DMS79 (cell line): ENCODE measurements at places on chromosomes 6 and 20.

DNA sequence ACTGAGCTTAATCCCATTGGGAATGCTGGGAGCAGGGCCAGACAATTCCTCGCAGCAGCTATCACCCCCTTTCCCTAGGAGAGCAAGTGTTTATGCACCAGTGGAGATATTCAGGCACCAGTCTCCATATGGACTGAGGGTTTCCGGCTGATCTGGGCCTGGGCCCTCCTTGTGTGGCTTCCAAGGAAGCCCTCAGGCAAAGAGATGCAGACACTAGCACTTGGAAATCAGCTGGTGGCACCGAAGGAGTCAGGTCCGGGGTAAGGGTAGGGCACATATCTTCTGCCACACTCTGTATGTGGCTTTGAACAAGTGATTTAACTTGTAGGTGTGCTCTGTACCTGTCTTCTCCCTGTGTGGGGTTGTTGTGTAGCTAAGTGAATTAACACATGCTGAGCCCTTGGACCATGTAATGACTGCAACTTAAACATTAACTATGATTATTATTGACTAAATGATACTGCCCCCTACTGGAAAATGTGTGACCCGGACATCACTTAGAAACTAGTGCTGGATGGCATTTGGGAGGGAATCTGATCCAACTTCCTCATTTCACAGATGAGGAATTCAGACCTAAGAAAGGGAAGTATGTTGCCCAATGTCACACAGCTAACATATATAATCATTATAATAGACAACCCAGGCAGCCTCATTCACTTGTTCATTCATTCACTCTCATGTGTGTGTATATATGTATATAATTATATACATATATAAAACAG, 19.3 kb upstream of the WFDC2 start:
- DNase-seq = no peak

DNA sequence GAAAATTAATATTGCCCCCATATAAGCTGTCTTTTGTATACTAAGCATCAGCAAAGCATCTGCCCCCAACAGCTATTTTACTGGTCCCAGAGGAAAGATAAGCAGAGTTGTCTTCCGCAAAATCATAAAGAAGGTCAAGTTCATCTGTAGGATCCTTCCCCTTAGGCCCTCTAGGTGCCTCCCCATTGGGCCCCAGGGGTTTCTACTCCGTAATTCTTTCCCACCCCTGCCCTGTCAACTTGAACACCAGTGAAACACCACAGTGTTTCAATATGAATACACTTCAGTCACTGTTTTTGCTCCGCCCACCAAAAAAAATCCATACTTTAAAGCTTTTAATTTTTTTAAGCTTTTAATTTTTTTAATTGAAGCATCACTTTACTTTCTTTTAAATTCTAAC, 159.2 kb downstream of the ATXN1 start:
- no peak for DNase-seq

DNA sequence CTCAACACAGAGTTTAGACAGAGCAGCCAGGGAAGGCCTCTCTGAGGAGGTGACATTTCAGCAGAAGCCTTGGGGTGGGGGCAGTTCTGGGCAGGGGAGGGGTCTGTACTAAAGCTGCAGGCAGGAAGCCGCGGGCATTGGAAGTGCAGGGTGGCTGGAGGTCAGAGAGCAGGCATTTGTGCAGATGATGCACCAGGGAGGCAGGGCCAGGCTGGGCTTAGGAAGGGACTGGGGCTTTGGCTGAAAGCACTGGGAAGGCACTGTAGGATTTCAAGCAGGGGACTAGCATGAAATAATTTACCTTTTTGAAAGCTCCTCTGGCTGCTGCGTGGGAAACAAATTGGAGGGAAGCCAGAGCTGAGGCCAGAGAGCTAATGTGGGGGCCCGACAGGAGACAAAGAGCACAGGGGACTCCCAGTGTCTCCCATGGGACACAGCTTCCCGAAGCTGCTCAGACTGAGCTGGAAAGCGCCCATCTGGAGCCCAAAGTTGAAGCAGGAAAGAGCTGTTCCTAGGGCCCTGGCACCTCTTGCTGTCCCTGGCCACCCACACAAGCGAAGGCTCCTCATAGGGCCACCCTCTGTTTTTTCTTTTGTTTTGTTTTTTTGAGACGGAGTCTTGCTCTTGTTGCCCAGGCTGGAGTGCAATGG, 19.3 kb downstream of the ADA start:
- no peak for DNase-seq

DNA sequence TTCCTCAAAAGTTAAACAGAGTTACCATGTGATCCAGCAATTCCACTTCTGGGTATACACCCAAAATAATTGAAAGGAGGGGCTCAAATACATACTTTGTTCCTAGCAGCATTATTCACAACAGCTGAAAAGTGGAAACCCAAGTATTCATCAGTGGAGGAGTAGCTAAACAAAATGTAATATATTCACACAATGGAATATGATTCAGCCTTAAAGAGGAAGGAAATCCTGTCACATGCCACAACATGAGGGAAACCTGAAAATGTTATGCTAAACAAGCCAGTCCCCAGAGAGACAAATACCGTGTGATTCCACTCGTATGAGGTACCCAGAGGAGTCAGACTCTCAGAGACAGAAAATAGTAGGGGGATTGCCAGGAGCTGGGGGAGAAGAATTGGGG, 44.5 kb downstream of the PXDC1 start:
- no peak for DNase-seq

GRCh38 chr20:21435576-21435975, 38.2 kb upstream of the NKX2-4 start:
- no peak for DNase-seq

- no peak for DNase-seq
Observed at GRCh38 chr6:161584051-161584450, 310.2 kb upstream of the AGPAT4 start.

DNA sequence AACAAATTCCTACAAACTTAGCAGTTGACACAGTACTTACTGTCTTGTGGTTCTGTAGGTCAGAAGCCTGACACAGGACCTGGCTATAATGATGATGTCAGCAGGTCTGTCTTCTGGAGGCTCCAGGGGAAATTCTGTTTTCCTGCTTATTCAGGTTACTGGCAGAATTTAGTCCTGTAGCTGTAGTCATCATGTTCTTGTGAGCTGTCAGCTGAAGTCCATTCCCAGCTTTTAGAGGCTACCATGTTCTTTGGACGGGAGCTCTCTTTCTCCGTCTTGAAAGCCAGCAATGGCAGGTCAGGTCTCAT, 99.2 kb downstream of the HIVEP1 start:
- DNase-seq = no peak

DNA sequence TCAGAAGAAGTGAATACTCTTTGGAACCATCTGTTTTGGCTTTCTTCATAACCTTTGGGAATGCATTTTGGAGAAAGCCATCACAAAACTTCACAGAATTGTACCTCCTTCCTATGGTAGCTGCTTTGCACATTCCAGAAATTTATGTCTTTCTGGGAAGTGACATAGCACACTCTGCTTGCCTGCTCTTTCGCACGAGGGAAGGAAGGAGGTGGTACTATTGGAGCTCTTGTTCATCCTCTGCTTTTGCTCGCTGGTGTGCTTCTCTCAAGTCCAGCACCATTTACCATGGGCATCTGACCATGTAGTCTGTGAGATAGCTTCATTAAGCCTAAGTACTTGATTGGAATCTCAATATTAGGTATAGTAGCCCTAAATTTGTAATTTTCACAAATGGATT, 473.3 kb upstream of the SLC35B3 start:
- no peak for DNase-seq

DNA sequence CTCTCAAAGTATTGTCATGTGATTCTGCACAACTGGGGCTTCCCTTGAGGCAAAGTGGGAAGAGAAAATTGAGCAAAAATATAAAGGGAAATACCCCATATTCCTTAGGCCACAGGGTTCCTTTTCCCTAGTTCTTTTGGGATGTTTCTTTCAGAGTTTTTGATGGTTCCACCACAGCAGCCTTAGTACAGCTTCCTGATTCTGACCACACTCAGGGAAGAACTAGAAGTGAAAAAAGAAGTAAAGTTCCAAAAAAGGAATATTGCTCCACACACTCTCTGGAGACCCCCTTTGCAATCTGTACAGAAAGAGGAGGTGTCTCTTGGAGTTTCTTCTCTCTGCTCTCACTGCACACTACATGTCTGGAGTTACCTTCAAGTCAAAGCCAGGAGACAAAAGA, 27.9 kb upstream of the HLA-DQA2 start:
- no peak for DNase-seq

GRCh38 chr6:37624606-37625574, 72.8 kb downstream of the MDGA1 start:
- peak; percentile 84 for DNase-seq

DNA sequence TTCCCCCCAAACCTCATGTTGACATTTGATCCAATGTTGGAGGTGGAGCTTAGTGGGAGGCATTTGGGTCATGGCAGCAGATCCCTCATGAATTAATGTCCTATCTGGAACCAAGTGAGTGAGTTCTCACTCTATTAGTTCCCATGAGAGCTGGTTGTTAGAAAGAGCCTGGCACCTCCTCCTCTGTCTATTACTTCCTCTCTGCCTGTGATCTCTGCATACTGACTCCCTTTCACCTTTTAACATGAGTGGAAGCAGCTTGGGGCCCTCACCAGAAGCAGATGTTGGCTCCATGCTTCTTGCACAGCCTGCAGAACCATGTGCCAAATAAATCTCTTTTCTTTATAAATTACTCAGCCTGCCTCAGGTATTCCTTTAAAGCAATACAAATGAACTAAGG, 127.3 kb upstream of the RALGAPA2 start:
- no peak for DNase-seq

- no peak for DNase-seq
Observed at GRCh38 chr6:110250838-110251237, 70.6 kb downstream of the CDC40 start.

DNA sequence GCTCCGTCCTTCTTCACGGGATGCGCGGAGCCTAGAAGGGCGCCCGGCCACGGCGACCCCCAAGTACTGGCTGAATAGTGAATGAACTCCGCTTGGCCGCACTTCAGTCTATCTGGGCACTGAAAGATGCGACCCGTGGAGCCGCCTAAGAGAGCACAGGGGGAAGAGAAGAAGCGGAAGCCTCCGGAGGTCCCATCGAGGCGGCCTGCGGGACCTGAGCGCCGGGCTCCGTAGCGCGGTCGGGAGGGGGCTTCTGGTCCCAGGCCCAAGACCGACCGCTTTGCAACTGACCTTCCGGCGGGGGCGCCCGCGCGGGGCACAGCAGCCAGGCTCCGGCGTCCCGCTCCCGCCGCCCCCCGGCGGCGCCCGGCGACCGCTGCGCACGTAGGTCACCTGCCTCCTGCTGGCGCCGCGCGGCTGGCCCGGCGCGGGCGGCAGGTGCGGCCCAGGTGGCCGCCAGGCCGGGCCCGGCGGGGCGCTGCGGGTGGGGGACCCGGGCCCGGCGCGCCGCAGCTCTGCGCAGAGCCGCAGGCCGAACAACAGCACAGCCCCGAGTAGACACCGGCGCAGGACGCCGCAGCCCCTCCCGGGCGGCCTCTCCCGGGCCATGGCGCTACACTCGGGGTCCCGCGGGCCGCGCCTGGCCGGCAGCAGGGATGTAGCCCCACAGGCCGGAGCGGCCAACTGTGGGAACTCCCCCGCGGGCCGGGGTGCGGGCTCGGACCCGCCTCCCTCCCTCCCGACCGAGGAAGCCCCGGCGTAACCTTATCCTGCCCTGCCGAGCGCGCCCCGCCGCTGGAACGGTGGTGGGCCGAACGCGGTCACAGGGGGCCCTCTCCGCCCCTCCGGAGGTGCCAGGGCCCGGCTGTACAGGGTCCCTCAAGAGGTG, at the start of gene METTL24:
Gene METTL24, minus strand, starts transcription at position 686 of the 889 bp plus-strand sequence. Its CDS starts 77 bp downstream, at position 609.
- DNase-seq = peak; percentile 30

GRCh38 chr6:34132486-34133185, 13.3 kb downstream of the GRM4 start:
- DNase-seq = no peak

- DNase-seq = no peak
Observed at GRCh38 chr6:149544646-149545257, 1.1 kb downstream of the PPIL4 start.

- no peak for DNase-seq
Observed at GRCh38 chr6:27532820-27533538, 60.1 kb upstream of the ZNF184 start.

DNA sequence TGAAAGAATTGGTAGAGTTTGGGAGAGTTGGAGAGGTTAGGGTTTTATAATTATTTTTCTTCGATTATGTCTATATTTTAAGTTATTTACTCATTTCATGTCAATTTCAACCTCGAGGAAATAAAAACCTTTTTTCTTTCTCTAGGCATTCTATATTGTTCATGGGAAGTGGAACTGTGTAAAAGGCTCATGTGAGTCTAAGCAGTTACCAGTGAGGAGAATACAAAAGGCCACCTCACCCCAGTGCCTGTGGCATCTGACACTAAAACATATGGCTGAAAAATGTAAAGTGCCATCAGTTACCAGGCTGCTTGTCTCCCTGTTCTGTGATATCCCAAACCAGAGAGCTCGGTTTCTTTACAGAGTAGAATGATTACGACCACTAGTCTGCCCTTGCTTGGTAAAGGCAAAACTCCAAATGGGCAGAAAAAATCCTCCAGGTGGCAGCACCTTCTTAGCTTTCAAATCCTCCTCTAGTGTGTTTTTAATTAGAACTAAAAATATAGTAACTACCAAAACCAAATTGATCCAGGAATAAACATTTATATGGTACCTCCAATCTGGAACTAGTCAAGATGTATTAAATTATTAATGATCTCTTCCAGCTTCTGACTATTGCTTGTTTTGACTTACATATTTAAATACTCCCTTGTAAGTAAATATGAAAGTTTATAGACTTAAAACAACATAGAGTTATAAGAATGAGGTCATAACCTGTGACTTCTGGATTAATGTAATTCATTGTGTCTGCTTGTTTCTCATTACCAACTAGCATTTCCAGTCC, 122.6 kb upstream of the MCHR2 start:
- no peak for DNase-seq

GRCh38 chr6:56101141-56101553, 146.2 kb downstream of the COL21A1 start:
- DNase-seq = peak; percentile 56

DNA sequence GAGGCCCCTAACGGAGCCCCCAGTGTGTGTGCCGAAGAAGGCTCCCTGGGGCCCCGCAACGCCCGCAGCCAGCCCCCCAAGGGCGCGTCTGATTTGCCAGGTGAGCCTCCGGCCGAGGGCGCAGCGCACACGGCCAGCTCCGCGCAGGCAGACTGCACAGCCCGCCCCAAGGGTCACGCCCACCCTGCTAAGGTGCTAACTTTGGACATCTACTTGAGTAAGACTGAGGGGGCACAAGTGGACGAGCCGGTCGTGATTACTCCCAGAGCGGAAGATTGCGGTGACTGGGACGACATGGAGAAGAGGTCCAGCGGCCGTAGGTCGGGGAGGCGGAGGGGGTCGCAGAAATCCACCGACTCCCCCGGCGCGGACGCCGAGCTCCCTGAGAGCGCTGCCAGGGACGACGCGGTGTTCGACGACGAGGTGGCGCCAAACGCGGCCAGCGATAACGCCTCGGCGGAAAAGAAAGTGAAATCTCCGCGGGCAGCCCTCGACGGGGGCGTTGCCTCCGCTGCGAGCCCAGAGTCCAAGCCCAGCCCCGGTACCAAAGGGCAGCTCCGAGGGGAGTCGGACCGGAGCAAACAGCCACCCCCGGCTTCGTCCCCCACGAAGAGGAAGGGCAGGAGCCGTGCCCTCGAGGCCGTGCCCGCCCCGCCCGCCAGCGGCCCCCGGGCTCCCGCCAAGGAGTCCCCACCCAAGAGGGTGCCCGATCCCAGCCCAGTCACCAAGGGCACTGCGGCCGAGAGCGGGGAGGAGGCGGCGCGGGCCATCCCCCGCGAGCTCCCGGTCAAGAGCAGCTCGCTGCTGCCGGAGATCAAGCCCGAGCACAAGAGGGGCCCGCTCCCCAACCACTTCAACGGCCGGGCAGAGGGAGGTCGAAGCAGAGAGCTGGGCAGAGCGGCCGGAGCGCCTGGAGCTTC, 117.0 kb downstream of the RTN4IP1 start:
- DNase-seq = no peak

GRCh38 chr6:144059139-144059538, 36.2 kb downstream of the SF3B5 start:
- DNase-seq = no peak

GRCh38 chr6:40425192-40425919, 161.8 kb downstream of the LRFN2 start:
- DNase-seq = no peak
